Left renal pelvis (tissue), 4 donors: ENCODE measurements at places on chromosomes 2 and 18.

DNA sequence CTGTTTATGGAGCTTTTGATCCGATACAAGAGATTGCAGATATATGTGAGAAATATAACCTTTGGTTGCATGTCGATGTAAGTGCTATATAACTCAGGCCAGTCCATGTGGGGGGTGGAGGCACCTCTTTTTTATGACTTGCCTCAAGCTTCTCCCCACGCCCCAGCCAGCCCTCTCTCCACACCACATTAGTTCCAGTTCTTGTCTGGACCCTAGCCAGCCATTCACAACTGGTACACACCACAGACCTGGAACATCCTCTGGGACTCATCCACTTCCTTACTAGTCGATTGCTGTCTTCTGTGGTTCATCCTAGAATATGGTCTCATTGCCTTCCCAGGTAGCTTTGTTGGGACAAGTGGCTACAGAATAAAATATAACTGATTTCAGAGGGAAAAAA is 31.0 kb downstream of the GAD1 start:
- DNase-seq: no peak

- no peak for DNase-seq
Observed at GRCh38 chr2:101623031-101623521, 74.4 kb upstream of the MAP4K4 start.

GRCh38 chr2:168189835-168190569 is 57.4 kb downstream of the STK39 start:
- DNase-seq: no peak

DNA sequence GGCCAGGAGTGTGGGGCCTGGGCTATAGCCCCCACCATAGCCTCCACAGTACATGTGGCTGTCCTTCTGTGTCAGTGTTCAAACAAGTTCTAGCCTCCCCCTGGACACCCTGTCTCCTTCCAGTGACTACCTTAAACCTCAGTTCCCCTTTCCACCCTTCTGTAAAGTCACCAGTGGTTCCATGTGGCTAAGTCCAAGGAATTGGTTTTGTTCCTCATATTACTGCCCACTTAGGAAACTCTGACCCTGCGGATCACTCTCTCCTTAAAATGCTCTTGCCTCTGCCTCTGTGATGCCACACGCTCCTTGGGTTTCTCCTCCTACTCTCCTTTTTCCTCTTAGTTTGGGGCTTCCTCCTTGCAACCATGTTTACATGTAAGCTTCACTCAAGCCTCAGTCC is 27.8 kb upstream of the REL start:
- no peak for DNase-seq

GRCh38 chr2:9649261-9649660 is 18.5 kb upstream of the YWHAQ start:
- DNase-seq: no peak
